Large intestine (tissue), 12 donors: ENCODE measurements at places on chromosomes 2 and 18. TPM values are rescaled to one million over a fixed set of nuclear protein-coding genes. Genes with fewer than 3 reads are reported as not detected.

CAPN14 gene
- polyA plus RNA-seq: 0.13 TPM

TEX261 gene
- polyA plus RNA-seq: 43.6 TPM

RGPD4 gene
- 0.01 TPM for polyA plus RNA-seq

GBX2 gene
- not detected for polyA plus RNA-seq

MATN3 gene
- polyA plus RNA-seq: 2.5 TPM

ANKRD53 gene
- polyA plus RNA-seq: 2.3 TPM

CRACDL gene
- polyA plus RNA-seq: 3.0 TPM

HOXD12 gene
- not detected for polyA plus RNA-seq

DIPK1C gene
- polyA plus RNA-seq: 0.33 TPM

ARHGAP25 gene
- polyA plus RNA-seq: 3.5 TPM

GPC1 gene
- 16.3 TPM for polyA plus RNA-seq

DNAJC5G gene
- 0.19 TPM for polyA plus RNA-seq

UCN gene
- 3.4 TPM for polyA plus RNA-seq

MARS2 gene
- 8.9 TPM for polyA plus RNA-seq

QPCT gene
- polyA plus RNA-seq: 9.1 TPM

PLCD4 gene
- 4.0 TPM for polyA plus RNA-seq

EN1 gene
- not detected for polyA plus RNA-seq

STON1 gene
- polyA plus RNA-seq: 10.1 TPM

GKN1 gene
- polyA plus RNA-seq: not detected

NYAP2 gene
- 0.40 TPM for polyA plus RNA-seq

PKDCC gene
- 247 TPM for polyA plus RNA-seq

CTAGE1 gene
- 0.10 TPM for polyA plus RNA-seq
